ENCODE measurements at places on chromosomes 11 and 22.

- DNase-seq = no peak
Observed at GRCh38 chr11:61256710-61257482, 15.9 kb downstream of the PGA5 start.

DNA sequence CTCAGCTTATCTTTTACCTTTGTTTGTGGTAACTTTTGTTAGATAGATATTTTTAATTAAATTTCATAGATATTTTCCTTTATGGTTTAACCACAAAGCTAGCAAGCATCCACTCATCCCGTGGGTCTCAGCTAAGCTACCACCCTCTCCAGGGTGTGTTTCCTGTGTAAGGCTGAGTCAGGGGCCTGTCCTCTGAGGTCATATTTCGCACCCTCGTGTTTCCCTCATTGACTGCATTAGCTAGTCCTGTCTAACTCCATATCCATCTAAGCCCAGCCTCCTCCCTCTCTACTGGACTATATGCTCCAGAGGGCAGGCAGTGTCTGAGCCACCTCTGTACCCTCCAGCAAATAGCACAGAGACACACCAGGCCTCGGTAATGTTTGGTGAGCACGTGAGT lies 16.7 kb downstream of the XRRA1 start:
- no peak for DNase-seq

GRCh38 chr22:17375914-17376614 lies 6.8 kb downstream of the CECR2 start:
- DNase-seq = no peak

DNA sequence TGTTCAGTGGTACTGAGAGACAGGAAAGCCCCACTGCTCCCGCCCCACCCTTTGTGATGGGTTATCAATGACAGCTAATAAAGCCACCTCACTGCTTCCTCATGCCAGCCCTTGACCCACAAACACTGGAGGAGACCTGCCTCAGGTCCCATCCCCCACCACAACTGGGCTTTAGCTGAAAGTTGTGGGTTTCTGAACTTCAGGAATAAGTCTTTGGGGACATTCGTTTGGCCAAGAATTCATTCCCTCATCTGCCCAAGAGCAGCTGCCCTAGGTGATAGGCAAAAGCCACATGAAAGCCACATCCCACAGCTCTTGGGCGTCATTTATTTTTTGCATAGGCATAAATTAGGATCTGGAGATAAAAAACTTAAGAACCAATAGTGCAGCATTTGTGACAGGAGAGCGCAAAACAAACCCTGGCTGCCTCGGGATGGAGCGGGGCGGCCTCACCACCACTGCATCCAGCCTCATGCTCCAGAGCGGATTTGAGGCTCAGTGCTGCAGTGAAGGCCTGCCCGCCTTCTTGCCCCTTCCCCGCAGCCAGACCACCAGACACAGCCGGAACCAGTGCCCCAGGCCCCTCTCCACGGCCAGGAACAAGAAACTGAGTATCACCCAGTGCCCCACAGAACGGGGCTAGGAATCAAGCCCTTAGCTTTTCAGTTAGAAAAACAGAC lies 21.2 kb downstream of the SUN2 start:
- DNase-seq = no peak

DNA sequence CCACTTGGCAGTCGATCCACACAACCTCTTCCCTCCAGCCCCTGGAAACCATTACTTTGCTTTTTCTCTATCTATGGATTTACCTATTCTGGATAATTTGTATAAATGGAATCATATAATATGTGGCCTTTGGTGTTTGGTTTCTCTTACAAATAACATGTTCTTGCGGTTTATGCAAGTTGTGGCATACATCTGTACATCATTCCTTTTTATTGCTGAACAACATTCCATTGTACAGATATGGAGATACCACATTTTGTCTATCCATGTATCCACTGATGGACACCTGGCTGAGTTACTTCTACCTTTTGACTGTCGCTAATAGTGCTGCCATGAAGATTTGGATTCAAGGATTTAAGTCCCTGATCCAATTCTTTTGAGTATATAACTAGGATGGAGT lies 25.1 kb downstream of the SMCO4 start:
- DNase-seq = no peak

- DNase-seq = no peak
Observed at GRCh38 chr11:92424281-92424680, 199.7 kb downstream of the FAT3 start.

- DNase-seq = no peak
Observed at GRCh38 chr11:130672911-130673310, 224.5 kb downstream of the ADAMTS15 start.

GRCh38 chr11:48094643-48095339 lies 114.4 kb downstream of the PTPRJ start:
- no peak for DNase-seq

- DNase-seq = no peak
Observed at GRCh38 chr22:23678133-23678532, 12.7 kb upstream of the RGL4 start.

DNA sequence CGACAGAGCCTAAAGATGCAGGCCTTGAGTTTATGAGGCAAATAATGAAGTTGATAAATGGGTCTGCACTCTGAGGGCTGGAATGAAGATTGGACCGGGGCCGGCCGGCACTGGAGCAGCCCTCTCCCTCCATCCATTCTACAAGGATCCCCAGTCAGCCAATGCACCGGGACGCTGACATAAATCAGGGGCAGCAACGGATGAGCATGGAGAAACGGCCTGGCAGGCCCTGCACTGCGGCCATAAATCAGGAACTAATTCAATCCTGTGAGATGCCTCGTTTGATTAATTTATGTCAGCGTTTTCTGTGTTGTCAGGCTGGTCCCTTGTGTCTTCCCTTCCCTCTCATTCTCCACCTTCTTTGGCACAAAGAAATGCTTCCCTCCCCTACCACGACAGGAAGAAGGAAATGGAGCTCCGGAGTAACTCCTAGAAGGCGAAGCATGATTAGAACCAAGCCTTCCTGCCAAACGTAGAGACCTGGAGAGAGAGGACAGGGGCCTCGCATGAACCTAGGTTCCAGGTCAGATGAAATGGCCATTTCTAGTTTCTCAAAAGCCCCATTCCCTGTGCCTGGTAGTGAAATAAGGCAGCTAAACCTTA lies 358.4 kb downstream of the OPCML start:
- no peak for DNase-seq

GRCh38 chr11:131978351-131978750 lies 607.9 kb downstream of the NTM start:
- DNase-seq = no peak

GRCh38 chr22:45804986-45805325 lies 133.3 kb downstream of the ATXN10 start:
- no peak for DNase-seq

DNA sequence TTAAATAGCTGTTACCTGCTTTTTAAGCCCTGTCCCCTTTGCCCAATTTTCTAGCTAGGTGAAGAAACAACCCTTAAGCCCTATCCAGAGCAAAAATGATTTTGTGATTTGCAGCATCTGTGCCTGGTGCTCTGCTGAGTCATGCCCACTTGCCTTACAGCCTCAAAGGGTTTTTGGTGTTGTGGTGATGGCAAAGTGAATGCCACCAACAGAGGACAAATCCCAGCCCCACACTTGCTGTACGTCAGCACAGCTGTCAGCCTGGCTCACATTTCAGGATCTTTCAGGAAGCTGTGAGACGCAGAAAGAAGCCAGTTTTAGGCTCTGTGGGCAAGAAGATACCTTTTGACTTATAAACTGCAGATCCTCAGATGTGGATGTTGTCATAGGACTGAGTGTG lies 401.7 kb downstream of the TENM4 start:
- DNase-seq = no peak

DNA sequence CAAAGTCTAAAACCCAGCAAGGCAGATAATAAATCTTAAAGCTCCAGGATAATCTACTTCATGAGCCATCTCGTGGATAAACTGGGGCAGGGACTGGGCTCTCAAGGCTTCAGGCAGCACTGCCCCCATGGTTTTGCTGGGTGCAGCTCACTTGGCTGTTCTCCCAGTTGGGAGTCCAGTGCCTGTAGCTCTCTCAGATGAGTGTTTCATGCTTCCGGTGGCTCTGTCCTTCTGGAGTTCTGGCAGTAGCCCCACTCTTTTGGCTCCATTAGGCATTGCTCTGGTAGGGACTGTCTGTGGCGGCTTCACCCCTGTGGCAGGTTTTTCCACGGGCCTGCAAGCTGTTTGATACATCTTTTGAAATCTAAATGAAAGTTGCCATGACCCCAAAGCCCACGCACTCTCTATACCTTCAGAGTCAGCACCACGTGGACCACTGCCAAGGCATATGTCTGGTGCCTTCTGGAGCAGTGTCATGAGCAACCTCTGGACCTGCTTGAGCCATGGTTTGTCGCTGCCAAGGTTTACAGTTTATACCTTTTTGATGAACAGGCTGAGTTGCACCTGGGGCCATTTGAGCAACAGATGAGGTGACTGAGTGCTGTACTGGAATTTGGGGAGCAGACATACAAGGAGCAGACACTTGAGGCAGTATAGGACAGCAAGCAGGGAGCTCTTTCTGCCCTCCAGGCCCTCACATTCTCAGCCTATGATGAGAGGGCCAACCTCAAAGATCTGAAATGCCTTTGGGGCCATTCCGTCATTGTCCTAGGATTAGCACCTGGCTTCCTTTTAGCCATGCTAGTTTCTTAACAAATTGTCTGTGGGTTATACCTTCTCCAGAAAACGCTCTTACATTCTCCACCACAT lies 48.6 kb downstream of the MTNR1B start:
- no peak for DNase-seq
